Amniotic stem cell (primary cell): ENCODE measurements at places on chromosomes 4 and X.

- DNase-seq, result no peak
These were observed 51.4 kb upstream of the PCDH18 start for GRCh38 chr4:137583671-137584070.

GRCh38 chr4:5021546-5021945, 2.3 kb upstream of the CYTL1 start:
- no peak for DNase-seq

GRCh38 chr4:70743731-70744130, 22.0 kb downstream of the RUFY3 start:
- DNase-seq, result no peak

GRCh38 chr4:77734928-77735327, 84.2 kb downstream of the CNOT6L start:
- peak; percentile 1 for DNase-seq

DNA sequence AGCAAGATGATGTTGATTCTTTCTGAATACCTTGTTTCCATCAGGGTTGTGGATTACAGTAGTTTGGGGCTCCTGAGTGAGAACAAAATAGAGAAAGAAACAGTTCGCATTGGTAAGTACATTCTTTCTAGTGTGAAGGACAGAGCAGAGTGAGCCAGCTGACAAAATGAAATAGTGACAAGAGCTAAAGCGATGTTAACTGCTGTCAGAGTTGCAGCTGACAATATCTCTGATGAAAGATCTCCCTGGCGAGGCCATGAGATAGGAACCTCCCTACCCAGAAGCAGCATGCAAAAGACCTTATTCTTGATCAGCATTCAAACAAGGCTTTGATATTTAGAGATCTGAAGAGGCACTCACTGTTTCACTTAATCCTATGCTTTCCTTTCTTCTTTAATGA, 258.6 kb downstream of the CAMK2D start:
- DNase-seq, result no peak

DNA sequence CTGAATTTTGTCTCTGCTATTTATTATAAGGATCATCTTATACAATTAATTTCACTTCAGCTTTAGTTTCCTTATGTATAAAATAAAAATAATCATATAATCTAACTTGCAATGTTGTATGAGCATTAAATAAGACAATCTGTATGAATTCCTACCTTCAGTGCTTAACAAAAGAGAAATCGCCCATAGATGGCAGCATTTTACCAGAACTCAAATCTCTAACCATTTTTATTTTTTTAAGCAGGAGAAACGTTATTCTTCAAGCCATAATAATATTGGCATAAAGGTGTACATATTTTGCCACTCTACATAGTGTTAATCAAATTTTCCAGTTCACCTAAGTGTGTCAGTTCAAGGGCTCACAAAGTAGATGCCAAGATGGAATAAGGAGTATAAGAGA, 78.8 kb downstream of the TMEM47 start:
- no peak for DNase-seq

GRCh38 chrX:19512961-19513360, 2.3 kb downstream of the MAP3K15 start:
- DNase-seq, result no peak

DNA sequence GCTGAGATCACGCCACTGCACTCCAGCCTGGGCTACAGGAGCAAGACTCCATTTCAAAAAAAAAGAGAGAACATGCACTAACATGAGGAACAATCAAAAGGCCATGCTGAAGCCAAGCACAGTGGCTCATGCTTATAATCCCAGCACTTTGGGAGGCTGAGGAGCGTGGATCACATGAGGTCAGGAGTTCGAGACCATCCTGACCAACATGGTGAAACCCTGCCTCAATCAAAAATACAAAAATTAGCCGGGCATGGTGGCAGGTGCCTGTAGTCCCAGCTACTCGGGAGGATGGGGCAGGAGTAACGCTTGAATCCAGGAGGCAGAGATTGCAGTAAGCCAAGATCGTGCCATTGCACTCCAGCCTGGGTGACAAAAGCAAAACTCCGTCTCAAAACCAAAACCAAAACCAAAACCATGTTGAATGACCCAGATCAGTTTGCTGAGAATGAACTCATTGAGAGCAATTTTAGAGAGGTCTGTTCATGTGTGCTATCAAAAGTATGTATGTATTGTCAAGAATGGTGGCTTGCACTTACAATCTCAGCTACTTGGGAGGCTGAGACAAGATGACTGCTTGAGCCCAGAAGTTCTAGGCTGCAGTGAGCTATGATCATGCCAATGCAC, 44.8 kb downstream of the PDS5A start:
- DNase-seq, result no peak

DNA sequence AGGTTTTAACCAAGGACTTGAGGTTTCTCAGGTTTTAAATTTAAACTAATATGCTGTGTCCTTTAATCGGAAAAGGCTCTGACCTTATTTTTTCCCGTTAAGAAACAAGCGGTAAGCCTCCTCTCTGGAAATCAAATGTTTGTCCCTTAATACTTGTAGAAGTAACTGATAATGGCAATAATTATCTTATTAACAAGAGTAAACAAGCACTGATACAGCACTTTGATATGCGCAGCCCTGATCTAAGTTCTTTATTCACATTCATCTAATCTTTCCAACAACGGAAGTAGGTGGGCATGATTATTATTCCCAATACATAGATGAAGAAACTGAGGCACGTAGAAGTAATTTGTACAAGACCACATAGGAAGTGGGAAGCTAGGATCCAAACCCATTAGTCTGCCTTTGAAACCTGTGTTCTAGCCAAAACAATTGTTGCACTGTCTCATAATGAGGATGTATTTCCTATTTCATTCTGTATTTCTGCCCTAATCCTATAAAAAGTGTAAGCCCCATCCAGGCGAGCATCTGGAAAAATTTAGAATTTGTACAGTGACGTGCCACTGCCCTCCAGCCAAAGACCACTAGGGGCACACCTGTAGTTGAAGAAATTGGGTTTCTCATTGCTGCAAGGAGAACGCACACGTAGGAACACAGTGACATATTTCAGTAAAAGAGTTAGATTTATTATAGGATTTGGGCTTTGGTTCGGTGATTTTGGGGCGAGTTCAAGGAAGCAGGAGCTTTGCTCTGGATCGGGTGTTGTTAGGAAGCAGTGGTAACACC, 606 bp downstream of the CXorf58 start:
- no peak for DNase-seq

GRCh38 chr4:16480011-16480410, 253.7 kb upstream of the TAPT1 start:
- no peak for DNase-seq

- no peak for DNase-seq
These were observed 47.3 kb upstream of the SRPX start for GRCh38 chrX:38268011-38268410.

GRCh38 chr4:81003597-81004111, 26.9 kb upstream of the BMP3 start:
- DNase-seq, result no peak

- no peak for DNase-seq
These were observed 7.9 kb downstream of the GTPBP6 start for GRCh38 chrX:310621-311155.

DNA sequence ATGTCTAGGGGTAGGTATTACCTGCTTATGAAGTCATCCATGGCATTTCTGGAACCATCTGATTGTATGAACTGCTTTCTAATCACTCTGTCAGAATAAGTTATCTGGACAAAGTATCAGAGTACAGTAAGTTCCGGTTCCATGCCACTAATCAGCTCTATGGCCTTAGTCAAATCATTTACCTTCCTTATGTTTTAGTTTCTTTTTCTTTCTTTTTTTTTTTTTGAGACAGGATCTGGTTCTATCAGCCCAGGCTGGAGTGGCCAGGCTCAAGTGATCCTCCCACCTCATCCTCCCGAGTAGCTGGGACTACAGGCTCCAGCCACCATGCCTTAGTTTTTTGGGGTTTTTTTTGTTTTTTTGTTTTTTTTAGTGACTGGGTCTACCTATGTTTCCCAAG, 11.5 kb downstream of the XIAP start:
- DNase-seq, result no peak

DNA sequence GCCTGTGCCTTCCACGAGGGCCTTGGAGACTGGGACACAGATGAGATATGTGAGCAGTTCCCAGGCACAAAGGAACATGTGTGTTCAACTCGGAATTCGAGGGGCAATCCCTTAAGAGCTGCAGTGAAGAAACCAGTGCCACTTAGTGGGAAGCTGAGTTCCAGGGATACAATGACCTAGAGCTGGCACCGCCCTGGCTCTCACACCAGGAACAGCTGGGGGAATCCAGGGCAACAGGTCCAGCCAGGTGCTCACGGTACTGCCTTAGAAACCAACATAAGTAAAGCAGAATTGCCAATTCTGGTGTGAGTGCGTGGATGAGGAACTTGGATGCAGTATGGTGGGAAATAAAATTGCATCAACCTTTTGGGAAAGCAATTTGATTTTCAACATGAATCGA, 122.9 kb downstream of the AFAP1 start:
- DNase-seq, result no peak

DNA sequence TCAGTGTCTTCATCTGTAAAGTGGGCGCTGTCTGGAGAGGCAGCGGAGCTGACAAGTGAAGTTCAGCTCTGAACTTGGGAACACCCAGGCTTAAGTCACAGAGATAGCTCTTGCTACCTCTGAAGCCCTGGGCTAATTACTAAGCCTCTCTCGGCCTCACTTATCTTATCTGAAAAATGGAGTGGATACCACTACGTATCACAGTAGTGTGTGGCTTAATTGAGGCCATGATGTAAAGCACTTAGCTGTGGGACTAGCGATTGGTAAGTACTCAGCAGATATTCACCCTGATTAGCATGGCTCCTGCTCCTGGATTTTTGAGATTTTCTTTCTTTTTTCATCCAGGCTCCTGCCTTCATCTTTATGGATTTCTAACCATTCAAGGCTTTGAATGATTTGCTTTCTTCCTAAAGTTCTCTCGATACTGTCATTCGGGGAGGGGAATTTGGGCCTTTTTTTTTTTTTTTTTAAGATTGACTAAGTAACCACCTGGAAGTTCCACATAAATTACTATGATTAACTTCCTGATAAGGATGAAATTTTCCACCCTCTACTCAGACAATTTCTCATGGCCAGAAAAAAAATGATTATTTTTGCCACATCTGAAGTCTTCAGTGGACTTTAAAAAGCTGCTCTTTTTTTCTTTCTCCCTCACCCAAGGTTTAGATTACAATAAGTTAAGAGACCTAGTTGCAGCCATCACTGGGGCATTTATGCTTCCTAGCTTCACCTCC, 17.1 kb downstream of the LDB2 start:
- DNase-seq, result no peak

DNA sequence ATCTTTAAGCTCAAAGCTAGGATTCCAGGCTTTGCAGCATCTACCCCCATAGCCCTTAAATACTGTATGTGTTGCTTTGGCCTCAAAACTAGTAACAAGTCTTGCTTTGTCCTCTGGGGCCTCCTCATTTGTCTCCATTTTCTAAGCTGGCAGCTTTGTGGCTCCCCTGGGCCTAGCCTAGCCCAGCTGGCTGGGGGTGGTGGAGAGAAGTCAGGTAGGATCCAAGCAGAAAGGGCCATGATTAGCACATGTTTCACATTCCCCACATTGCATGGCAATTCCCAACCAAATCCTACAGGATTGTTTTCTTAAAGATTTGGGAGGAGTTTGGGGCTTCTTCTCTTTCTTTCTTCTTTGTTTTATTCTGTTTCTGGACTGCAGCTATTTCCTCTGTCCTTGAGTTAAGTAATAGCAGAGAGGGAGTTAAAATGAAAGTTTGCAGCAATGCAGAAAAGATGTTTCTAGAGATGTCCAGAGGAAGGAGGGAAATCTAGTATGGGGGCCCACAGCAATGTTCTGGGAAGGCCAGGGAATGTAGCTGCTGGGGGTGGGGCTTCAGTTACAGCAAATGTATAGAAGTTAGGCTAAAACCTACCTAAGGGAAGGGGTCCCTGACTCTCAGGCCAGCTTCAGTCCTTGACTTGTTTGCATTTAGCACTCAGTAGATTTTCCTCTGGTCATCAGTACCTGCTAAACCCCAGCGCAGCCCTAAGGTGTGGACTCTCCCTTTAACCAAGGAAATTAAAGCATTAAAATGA, 92.1 kb downstream of the SHROOM4 start:
- no peak for DNase-seq

DNA sequence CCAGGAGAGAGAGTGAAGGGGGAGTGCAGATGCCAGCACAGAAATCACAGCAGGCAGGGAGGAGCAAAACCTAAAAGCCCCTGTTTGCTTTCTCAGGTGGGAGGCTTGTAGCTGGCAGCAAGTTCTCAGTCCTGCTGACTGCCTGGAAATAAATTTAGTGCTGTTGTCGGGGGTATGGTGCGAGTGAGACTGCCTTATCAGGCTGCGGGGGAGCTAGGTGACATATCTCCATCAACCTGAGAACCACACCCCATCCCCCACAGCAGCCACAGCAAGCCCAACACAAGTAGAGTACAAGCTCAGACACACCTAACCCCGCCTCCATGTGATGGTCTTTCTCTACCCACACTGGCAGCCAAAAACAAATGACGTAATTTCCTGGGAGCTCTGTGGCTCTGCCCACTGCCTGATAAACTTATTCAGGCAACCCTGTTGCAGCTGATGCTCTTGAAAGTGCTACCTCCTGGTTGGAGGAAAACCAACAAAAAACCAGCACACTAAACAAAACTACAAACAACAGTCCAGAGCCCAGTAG, 953.4 kb upstream of the NDST4 start:
- no peak for DNase-seq
